ENCODE measurements at places on chromosomes 12 and 14.

GRCh38 chr14:90574188-90575131 is 177.6 kb downstream of the CALM1 start:
- no peak for DNase-seq

GRCh38 chr12:6676962-6677361 is 12.2 kb downstream of the ZNF384 start:
- DNase-seq, result no peak

GRCh38 chr14:63908667-63909264 is 56.0 kb downstream of the SYNE2 start:
- no peak for DNase-seq

- no peak for DNase-seq
Measured at GRCh38 chr12:124525455-124525854, 42.0 kb downstream of the NCOR2 start.

DNA sequence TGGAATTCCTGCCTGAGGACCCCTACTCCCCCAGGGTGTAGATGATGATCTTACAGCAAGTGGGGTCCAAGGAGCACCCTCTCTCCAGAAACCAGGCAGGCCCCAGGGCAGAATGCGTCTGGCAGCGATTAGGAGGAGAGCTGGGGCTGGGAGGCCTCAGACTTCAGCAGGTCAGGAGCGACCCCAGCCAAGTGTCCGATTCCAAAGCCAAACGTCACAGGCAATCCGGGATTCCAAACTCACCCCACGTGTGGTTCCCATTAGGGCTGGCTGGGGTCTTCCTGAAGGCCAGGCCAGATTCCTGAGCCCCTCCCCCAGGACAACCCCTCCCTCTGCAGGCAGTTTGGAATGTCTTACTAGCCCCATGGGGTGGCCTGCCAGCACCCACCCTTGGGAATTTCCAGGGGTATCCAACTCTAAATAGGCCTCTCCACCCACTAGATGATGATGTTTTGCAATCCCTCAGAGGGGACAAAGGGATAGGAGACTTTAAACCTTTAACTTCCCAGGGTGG is 17.3 kb upstream of the FIGNL2 start:
- DNase-seq, result no peak

DNA sequence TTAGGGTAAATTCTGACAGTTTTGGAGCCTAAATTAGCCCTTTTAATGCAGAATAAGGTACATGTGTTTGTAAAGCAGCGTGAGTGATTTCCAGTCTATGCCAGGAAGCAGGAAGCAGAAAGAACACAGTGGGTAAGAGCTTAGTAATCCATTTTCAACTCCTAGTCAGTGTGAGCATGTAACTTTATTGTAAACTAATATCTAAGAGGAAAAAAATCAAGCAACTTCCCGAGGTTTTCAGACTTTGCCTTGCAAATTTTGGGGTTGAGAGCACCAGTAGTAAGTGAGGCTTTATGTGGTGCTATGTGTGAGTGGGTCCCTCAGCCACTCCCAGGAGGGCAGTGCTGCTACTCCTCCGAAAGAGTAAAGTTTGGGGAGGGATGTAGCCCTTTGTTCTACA is 2.9 kb downstream of the CIPC start:
- no peak for DNase-seq

GRCh38 chr12:89827592-89827991 is 119.0 kb upstream of the ATP2B1 start:
- DNase-seq, result no peak

- DNase-seq, result peak; percentile 42
Measured at GRCh38 chr12:11581179-11581755, 68.2 kb upstream of the ETV6 start.

GRCh38 chr12:90896164-90896563 is 58.8 kb downstream of the CCER1 start:
- no peak for DNase-seq

DNA sequence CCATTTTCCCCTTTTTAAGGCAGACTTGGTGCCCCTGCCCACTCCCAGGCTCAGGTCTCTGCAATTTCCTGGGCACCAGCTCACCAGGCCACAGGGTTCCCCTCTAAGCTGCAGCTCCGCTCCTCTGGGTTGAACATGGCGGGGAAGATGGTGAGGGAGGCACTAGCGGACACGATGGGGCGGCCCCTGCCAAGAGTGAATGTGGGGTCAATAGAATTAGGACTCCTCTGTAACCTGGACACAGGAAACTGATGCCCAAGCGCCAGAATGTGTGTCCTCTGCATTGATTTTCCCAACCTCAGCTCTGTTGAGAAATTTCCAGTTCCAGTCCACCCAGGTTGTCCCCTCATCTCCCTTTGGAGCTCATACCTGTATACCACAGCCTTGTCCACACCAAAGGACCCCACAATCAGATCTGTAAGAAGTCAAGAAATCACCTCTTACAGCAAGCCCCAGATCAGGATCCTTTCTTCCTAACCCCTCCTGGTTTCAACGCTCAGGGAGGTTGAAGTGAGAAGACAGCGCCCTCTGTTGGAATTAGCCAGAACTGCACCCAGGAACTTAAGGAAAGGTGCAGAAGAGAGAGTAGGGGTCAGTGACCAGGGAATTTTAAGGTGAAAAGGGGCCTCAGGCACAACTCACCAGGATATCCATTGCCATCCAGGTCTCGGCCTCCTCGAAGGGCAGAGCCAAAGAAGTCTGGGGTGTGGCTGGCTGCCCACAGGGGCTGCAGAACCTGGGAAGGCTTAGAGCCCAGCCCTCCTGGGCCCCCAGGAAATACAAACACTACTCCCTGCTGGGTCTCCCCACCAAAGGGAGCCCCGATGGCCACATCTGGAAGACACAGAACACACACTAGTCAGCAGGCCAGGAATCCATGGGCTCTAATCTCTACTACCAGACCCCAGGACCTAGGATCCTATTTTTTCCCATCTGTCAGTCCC is 14.7 kb downstream of the ITGA5 start:
- DNase-seq, result no peak

DNA sequence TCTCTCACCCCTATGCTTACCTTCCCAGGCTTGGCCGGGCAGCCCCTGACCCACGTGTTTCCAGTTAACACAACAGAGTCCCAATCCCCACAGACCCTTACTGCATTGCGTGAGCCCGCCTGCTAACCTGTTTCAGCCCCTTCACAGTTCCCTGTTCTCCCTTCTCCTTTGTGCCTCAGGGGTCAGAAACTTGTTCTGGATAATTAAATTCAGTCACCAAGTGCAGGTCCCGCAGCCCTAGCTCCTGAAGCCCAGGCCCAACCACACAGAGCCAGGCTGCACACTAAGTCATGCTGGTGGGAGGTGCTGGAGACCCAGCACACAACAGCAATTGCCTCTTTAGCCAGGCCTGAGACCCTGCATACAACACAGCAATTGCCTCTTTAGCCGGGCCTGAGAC is 9.6 kb downstream of the ISM2 start:
- no peak for DNase-seq

GRCh38 chr12:3772380-3772779 is 19.5 kb upstream of the CRACR2A start:
- no peak for DNase-seq
